Peyer's patch (tissue), 4 donors: ENCODE measurements at places on chromosomes 16 and 17. TPM values are rescaled to one million over a fixed set of nuclear protein-coding genes. Genes with fewer than 3 reads are reported as not detected.

GRCh38 chr17:77483128-77483598 lies 342.4 kb downstream of the SEC14L1 start:
- H3K4me3 ChIP-seq = no peak overlapping the region
- H3K36me3 ChIP-seq = no peaks in the 10 kb centered on the region
- DNase-seq = no peak
- H3K27me3 ChIP-seq = no peaks in the 10 kb centered on the region
- peaks cover 10% of the 10 kb centered on the region for H3K4me1 ChIP-seq

DNA sequence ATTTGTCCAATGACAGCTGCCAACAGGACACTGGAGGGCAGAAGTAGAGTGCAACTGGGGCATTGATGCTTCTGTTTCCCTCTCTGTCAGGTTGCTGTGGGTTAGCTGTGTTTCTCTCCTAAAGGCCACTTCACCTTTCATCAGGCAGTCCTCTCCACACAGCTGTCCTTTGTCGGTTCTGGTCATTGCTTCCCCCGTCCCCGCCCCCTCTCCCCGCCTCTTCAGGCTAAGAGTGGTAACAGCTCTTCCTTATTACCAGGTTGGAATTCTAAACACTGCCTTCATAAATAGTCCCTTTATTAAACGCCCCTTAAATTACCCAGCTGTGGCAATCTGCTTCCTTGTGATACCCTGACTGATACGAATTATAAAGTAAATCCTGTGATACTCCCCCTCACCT lies 31.8 kb upstream of the NSRP1 start:
- H3K27ac ChIP-seq = no peak overlapping the region
- DNase-seq = no peak
- no peaks in the 10 kb centered on the region for H3K27me3 ChIP-seq
- no peaks in the 10 kb centered on the region for H3K4me1 ChIP-seq
- no peaks in the 10 kb centered on the region for H3K36me3 ChIP-seq
- no peak overlapping the region for H3K4me3 ChIP-seq

GRCh38 chr16:68503334-68503733 lies 35.8 kb upstream of the ZFP90 start:
- no peaks in the 10 kb centered on the region for H3K36me3 ChIP-seq
- no peak for DNase-seq
- H3K27me3 ChIP-seq = no peaks in the 10 kb centered on the region

The CA5A gene
- total RNA-seq = not detected
